AG09319 (cell line): ENCODE measurements at places on chromosomes 12 and 14.

- no peak for DNase-seq
Observed at GRCh38 chr12:109946505-109946904, 46.4 kb downstream of the TCHP start.

GRCh38 chr14:92471919-92472318, 41.7 kb upstream of the RIN3 start:
- DNase-seq, result peak; percentile 57

DNA sequence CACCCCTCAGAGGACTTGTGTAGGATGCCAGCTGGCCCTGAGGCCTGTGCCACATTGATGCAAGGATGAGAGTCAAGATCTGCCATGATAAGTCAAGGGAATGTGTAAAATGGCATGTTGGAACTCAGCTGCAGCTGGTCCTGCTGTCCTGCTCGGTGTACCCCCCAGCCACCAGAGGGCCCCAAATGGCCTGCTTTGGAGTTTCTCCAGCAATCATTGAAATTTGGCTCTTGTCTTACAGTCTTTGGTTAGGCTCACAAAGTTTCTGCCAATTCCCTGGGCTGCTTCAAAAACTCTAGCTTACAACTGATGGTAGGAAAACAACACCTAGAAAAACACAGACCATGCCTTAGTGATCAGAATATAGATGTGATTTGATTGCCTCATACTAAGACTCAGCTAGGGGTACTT, 76.8 kb downstream of the HSD17B6 start:
- no peak for DNase-seq

DNA sequence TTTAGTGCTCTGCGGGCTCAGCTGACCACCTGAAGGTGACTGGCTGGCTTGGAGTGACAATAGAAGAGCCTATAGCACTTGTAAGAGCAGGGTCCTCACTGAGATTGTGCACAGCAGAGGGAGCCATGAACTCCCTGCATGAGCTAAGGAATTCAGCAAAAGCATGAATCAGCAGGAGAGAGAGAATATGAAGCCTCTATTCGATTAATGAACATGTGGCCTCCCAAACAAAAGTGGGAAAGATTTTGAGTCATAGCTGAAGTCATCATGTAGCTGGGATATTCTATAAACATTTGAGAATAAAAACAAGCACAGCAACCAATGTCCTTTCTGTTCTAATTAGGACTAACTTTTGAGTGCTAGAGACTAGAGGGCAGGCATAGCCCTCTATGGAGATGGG, 626.6 kb downstream of the DIO2 start:
- DNase-seq, result peak; percentile 39

DNA sequence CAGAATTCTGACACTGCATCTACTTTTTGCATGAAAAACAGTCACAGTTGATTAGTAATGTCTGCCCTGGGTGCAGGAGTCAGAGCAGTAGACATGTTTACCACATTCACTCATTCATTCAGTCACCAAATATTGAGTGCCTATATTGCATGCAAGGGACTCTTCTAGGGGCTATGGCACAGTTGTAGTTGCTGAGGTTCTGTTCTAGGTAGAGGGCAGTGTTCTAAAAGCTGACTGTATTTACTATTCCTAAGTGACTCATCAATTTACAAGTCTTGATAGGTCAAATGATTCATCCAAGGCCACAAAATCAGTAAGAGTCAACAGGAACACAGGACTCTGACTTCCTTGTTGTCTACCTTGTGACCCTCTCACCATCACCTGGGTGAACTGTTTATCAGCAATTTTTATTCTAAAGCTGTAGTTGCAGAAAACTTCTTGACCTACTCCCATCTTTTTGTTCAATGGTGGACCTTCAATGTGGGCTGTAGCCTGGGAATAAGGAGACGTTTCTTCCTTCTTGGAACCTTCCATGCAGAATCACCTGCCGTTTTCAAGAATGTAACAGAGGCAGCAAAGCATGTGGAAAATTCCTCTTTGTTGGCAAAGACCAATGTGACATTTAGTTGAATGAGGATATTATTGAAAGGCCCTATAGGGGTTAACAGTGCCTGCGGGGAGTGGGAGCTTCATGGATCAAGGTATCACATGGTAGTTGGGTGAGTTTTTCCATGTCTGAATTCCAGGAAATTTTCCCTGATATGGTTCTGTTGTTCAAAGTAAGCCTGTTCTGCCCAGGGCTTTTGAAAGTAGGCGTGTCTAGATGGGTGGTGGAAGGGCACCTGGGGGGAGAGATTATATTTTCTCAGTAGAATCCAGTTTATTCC, 223.2 kb downstream of the KTN1 start:
- no peak for DNase-seq

DNA sequence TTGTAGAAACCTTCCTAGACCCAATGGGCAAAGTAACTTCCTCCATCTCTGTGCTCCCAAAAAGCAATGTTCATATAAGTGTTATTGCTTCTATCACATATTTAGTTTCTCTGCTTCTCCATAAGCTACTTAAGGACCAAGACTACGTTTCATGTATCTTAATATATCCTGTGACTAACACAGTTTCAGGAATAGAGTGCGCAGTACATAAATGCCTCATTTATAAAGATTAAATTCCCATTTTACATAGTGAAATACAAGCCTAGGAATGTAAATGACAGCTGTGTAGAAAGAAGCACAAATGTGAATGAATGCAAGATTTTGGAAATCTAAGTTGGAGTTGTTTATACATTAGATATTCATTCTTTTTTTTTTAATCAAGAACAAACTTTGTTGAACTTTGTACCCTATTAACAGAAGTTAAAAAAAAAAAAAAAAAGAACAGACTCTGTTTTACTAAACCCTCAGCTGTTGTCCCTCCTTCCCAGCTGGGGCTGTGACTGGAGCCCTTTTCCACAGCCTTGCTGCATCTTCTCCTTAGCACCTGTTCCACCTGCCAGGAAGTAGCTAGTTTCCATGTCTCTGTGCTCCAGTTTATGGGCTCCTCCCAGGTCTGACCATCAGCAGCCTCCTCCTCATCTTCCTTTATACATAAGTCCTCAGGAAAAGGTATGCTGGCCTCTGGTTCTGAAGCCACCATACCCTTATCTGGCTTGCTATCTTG, 7.0 kb upstream of the METTL17 start:
- DNase-seq, result no peak

- DNase-seq, result no peak
Observed at GRCh38 chr14:80522936-80523335, 311.6 kb upstream of the DIO2 start.

- no peak for DNase-seq
Observed at GRCh38 chr14:106174206-106174605, 647.8 kb downstream of the TMEM121 start.

DNA sequence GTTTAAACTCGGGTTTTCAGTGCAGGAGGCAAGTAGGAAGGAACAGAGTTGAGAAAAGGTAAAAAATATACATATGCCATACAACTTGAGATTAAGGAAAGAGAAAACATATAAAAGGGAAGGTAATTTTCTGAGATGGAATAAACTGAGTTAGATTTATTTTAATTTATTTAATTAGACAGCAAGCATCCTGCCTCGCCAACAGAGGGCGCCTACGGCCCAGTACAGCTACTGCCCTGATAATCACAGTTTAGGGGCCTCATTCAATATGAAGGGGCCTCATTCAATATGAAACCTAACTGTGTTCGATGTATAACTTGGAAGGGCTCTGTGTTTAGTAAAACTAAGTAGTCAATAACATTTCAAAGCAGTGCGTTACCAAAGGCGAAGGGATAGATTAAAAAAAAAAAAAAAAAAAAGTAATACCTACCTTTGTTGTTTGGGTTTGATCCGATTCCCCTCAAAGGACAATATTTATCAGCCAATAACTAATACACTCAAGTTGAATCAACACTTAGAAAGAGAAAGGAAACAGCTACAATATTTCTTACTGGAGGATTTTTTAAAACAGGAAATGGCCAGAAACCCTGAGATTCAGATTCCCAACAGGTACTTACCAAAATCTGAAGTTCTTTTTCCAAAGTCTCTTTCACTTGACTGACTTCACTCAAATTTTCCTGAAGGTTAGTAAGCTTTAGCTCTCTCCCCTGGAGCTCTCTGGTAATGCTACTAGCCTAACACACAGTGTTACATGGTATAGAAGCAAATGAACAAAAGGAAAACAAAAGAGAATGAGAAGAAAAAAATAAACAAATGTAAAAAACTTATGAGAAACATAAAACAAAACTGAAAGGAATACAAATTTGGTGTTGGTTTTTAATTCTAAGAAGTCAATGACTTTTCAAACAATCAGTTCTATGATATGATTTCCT, 70.0 kb upstream of the VPS33A start:
- DNase-seq, result no peak

DNA sequence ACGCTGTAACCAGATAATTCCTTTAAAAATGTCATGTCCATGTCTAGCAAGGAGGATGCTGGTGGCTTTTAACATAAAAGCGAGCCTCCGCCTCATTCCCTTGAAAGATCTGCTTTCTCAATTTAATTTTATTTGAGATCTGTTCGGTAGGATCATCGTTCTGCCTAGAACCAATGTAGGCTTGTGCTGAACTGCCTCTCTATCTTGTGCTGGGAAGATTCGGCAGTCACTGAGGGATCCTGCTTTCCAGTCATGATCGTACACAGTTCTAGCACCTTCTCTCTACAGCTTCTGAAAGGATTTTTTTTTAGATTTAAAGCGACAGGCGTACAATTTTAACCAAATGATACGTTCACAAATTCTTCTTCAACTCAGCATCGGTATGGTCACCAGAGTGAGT, 54.3 kb downstream of the PEBP1 start:
- no peak for DNase-seq

- no peak for DNase-seq
Observed at GRCh38 chr12:131438881-131439280, 272.0 kb upstream of the SFSWAP start.

- DNase-seq, result no peak
Observed at GRCh38 chr14:100488057-100488456, 99.2 kb downstream of the BEGAIN start.

DNA sequence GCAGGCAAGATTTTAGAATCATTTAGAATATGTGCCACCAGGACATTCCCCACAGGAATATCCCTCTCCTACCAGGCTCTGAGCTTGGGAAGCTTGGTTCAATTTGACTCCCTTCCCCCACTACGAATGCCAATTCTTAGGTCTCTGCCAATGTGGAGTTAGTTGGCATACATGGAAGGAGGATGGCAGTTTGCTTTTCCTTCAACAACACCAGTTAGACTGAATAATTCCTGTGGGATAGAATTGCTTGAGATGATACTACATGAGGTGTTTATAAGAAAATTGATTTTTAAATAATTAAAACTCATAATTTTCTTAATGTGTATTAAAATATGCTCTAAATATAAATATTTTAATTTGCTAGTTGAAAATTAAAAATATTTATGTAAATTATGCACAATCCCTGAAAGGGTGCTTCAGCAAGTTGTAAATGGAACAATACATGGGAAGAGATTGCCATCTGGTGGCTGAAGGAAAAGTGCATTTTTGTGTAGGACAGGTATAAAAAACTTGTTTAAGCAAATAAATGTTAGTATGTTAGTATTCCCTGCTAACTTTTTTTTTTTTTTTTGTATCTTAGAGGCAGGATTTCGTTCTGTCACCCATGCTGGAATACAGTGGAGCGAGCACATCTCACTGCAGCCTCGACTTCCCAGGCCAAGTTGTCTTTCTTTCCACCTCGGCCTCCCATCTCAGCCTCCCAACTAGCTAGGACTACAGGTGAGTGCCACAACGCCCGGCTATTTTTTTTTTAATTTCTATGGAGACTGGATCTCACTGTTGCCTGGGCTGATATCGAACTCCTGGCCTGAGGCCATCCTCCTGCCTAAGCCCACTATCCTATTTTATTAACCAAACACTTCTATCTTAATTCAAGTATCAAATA, 25.8 kb upstream of the STRAP start:
- DNase-seq, result peak; percentile 45

DNA sequence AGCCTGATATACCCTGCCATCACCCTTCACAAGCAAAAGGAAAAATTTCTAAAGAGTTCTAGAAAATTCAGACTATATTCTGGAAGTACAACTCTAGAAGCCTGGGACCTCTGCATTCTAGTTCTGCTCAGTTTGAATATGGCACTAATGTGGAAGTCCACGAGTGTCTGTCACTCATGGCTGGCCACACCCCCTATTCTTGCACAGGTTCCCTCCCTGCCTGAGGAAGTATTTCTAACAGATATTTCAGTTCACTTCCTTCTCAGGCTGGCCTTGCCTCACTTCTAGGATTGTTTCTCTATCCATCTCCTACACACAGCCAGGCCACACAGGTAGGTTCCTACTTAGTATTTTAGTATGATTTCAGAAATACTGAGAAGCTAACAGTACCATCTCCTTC, 67.4 kb downstream of the PHLDA1 start:
- no peak for DNase-seq

DNA sequence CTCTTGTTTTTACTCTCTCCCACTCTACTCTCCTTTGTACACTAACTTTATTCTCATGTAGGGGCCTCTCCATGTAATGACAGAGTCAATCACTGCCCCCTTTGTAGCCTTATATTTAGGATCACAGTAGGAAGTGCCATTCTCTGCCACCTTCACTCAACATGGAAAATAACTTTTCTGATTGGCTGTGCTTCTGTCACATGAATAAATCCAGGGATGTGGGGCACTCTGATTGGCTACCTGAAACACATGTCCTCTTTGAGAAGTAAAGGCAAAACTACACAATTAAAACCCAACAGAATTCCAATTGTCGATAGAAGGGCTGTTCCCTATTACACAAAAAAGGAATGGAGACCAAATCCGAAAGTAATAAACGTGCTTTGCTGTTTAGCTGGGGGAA, at the start of gene RNASE9:
TSS of gene RNASE9 (minus strand) at position 87 of the 400 bp plus-strand sequence.
- no peak for DNase-seq

- DNase-seq, result no peak
Observed at GRCh38 chr12:111686574-111687105, 787 bp downstream of the ACAD10 start.

GRCh38 chr12:117552971-117553370, 191.5 kb upstream of the NOS1 start:
- no peak for DNase-seq

GRCh38 chr12:80217011-80217535, 117.7 kb downstream of the OTOGL start:
- DNase-seq, result no peak

- DNase-seq, result no peak
Observed at GRCh38 chr14:88613552-88614010, 50.7 kb downstream of the ZC3H14 start.

GRCh38 chr12:54126029-54126695, 62.6 kb downstream of the SMUG1 start:
- DNase-seq, result no peak

DNA sequence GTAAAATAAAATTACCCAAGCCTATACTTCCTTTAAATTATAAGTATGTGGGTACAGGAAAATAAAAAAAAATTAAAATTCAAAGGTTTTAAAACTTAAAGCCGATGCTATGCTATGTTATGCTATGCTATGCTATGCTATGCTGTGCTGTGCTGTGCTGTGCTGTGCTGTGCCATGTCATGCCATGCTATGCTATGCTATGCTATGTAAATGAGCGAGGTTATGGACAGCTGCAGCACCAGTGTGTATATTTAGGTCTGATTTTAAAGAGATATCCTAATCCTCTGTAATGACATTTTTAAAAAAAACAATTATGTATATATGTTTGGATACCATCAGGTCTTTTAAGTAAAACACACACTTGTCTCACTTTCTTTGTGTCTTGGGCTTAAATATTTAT, 1822.0 kb upstream of the SEL1L start:
- DNase-seq, result no peak
